Peyer's patch (tissue), 4 donors: ENCODE measurements at places on chromosomes 1 and 21.
A peak's percentile ranks its signal among the peaks of the same experiment; 100 is the strongest.

GRCh38 chr1:38173157-38173831, 126.7 kb upstream of the POU3F1 start:
- H3K27me3 ChIP-seq, result no peaks in the 10 kb centered on the region
- DNase-seq, result no peak
- H3K27ac ChIP-seq, result no peak overlapping the region
- no peak overlapping the region for H3K4me3 ChIP-seq

DNA sequence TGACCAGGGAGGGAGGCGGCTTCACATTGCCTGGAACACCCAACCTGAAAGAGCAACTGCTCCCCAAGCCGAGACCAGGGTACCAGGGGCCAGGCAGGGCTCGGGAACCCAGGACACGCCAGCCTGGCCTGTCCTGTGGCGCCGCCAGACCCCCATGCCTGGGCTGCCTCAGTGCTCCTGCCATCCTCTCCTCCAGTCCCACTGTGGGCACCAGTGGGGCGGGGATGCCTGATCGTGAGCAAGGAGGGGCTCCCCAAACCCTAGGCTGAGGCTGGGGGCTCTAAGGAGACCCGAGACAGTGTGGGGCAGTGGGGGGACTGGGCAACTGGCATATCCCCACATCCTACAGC, 45.1 kb downstream of the WNT9A start:
- no peaks in the 10 kb centered on the region for H3K36me3 ChIP-seq
- H3K4me1 ChIP-seq, result no peaks in the 10 kb centered on the region
- H3K4me3 ChIP-seq, result no peak overlapping the region
- DNase-seq, result no peak
- no peak overlapping the region for H3K27ac ChIP-seq
- no peaks in the 10 kb centered on the region for H3K27me3 ChIP-seq

GRCh38 chr1:41053316-41053715, 31.8 kb upstream of the SLFNL1 start:
- no peak overlapping the region for H3K4me3 ChIP-seq
- H3K36me3 ChIP-seq, result no peaks in the 10 kb centered on the region
- H3K27me3 ChIP-seq, result no peaks in the 10 kb centered on the region
- no peak overlapping the region for H3K27ac ChIP-seq
- H3K4me1 ChIP-seq, result no peaks in the 10 kb centered on the region

DNA sequence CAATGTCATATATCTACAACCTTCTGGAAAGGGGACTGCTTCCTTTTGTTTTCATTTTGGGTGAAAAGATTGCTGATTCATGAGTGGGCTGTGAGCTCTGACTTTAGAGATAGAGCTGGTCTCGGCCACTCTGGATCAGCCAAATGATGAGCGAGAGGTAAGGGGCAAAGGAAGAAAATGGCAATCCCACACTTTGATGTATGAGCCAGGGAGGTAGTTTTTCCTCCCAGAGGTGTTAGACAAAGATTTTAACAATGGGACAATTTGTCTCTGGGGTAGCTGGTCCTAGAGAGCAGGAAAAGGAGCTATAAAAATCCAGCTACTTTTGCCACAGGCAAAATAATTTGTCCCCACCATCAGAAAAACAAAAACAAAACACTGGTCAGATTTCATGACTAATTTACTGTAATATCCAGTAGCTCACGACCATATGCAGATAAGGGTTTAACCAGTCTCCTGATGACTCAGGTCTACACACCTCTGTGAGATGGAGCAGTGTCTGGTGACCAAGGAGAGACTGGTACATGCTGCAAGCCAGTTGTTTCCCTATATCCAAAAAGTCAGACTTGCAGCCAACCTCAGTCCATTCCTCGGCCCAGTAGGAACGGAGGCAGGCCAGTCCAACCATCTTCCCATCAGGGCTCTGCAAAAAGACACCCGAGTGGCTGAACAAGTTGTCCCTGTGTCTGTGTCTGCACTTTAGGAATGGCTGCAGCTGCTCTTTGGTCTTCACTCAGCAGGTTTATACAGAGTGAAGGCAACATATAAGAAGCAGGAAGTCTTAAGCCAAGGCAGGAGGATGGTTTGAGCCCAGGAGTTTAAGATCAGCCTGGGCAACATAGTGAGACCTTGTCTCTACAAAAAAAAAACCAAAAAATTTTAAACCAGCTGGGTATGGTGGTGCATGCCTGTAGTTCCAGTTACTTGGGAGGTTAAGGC, 29.2 kb downstream of the DNASE2B start:
- DNase-seq, result no peak
- H3K4me3 ChIP-seq, result no peak overlapping the region
- no peaks in the 10 kb centered on the region for H3K4me1 ChIP-seq
- H3K27me3 ChIP-seq, result no peaks in the 10 kb centered on the region
- no peak overlapping the region for H3K27ac ChIP-seq

DNA sequence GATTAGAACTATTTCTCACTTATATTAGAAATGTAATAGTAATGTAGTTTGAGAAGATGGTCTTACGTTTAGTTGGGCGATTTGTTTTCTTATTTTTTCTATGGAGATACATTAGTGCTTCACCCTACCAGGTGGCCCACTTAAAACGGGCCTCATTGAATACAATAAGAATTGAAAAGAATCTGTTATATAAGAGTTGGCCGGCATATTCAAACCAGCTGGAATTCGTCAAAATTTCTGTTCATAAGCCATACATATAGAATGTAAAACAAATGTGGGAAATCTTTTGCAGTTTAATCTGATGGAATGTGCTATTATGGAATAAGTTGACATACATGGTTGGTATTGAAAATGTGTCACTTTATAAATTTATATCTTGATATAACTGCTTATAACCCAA, 96.4 kb upstream of the C1orf105 start:
- no peaks in the 10 kb centered on the region for H3K36me3 ChIP-seq
- no peak overlapping the region for H3K4me3 ChIP-seq
- H3K27ac ChIP-seq, result no peak overlapping the region
- H3K4me1 ChIP-seq, result no peaks in the 10 kb centered on the region
- DNase-seq, result no peak

GRCh38 chr1:214330222-214330621, 49.3 kb downstream of the SMYD2 start:
- no peak for DNase-seq
- H3K27me3 ChIP-seq, result no peaks in the 10 kb centered on the region
- H3K36me3 ChIP-seq, result no peaks in the 10 kb centered on the region
- H3K4me1 ChIP-seq, result no peaks in the 10 kb centered on the region
- no peak overlapping the region for H3K27ac ChIP-seq

DNA sequence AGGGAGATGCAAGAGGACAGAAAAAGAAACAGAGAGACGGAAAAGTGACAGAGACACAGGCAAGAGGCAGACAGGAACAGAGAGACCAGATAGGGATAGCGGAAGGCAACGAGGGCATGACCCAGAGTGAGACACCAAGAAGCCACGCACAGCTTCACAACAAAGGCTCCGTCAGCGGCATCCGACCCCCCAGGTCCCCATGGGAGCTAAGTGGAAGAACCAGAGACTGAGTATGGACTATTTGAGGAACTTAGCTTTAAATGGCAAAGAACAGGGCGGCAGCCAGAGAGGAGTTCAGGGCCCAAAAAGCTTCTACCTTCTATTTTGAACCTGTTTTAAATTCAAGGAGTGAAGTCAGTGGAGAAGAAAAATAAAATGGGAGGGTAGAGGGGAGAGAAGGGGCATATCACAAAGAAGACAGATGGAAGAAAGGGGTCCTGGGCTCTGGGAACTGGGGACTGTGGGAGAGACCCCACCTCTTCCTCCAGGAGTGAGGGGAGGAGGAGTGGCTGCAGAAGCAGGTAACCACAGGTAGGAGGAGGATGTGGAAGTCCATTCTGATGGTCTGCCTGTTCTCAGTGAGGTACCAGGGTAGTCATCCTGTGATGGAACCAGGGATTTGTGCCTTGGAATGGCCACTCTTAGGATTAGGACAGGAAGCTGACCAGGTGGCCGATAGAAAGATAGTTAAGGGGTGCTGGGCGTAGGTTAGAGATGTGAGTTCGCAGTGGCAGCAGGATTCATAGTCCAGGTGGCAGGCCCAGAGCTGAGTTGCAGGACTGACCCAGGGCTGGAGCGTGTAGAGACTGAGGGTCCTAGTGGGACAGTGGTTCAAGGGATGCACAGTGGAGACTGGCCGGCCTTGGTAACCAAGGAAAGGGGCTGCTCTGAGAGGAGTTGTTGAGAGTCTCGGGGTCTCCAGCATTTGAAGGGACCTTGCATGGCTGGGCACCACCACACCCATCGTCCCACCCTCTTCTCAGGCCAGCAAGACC, 37.7 kb downstream of the CSMD2 start:
- DNase-seq, result no peak
- no peaks in the 10 kb centered on the region for H3K36me3 ChIP-seq
- no peaks in the 10 kb centered on the region for H3K4me1 ChIP-seq
- no peak overlapping the region for H3K4me3 ChIP-seq

DNA sequence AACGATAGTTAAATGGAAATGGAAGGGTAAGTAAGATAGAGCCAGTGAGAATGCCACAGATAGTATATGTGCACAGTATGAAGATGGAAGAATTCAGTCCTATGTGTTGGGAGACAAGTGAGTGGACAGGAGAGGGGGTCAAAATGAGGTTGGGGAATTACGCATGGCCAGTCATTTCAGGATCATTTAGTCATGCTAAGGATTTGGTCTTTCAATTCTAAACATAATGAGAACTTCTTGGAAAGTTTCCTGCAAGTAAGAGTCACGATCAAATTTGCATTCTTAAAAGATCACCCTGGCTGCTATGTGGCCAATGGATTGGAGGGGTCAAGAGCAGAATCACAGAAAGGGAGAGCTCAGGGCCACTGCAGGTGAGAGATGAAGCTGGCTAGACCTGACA, 64.0 kb upstream of the KCNK2 start:
- H3K27ac ChIP-seq, result no peak overlapping the region
- H3K36me3 ChIP-seq, result no peaks in the 10 kb centered on the region
- no peaks in the 10 kb centered on the region for H3K27me3 ChIP-seq
- no peak overlapping the region for H3K4me3 ChIP-seq

DNA sequence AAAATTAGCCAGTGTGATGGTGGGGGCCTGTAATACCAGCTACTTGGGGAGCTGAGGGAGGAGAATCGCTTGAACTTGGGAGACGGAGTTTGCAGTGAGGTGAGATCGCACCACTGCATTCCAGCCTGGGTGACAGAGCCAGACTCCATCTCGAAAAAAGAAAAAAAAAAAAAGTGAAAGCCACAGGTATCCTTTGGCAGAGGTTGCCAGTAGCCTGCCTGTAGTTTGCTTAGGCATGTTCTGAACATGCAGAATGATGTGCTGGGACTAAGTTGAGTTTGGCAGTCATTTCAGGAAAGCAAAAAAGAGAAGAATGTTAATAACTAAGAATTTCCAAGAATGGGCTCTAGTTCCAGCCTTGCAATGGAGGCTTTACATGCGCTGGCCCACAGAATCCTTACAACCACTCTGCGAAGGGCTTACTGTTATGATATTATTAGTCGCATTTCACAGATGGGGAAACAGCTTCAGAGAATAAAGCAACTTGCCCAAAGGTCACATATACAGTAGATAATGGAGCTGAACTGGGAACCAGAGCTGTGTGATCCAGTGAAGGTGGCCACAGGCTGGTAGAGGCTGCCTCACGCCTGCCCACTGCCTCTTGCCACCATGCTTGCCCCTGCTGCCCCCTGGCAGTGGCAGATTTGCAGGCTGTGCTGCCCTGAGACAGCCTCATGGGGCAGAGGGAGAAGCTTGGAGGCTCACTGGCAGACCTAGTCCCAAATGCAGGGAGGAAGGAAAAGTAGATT, 66.5 kb upstream of the LYST start:
- no peaks in the 10 kb centered on the region for H3K27me3 ChIP-seq
- H3K36me3 ChIP-seq, result no peaks in the 10 kb centered on the region
- no peak for DNase-seq
- H3K4me3 ChIP-seq, result no peak overlapping the region
- peaks cover 8% of the 10 kb centered on the region for H3K4me1 ChIP-seq

DNA sequence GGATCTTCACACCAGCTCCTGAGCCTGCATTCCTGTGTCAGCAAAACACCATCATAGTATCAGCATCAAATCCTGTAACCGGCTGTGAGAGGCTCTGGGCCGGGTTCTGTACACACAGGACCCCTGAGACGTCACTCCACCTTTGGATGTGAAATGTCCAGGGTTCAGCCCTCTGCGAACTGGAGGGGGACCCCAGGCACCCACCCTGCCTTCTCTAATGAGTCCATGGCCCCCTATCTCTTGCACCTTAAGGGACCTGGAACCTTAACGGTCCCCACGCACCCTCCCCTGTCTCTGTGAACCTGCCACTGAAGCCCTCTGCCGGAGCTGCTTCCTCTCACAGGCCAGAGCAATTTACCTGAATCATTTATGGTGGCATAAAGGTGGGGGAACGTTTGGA, 257.8 kb downstream of the NPHP4 start:
- H3K36me3 ChIP-seq, result no peaks in the 10 kb centered on the region
- H3K27ac ChIP-seq, result no peak overlapping the region
- H3K4me3 ChIP-seq, result no peak overlapping the region
- no peaks in the 10 kb centered on the region for H3K4me1 ChIP-seq

- H3K4me1 ChIP-seq, result no peaks in the 10 kb centered on the region
- no peak overlapping the region for H3K4me3 ChIP-seq
- H3K36me3 ChIP-seq, result no peaks in the 10 kb centered on the region
- DNase-seq, result no peak
These were observed 54.0 kb downstream of the ZNHIT6 start for GRCh38 chr1:85654066-85654782.

GRCh38 chr1:53237638-53238037, 680 bp downstream of the MAGOH start:
- no peak for DNase-seq
- H3K27me3 ChIP-seq, result no peaks in the 10 kb centered on the region
- peak overlapping the region; percentile 97 for H3K4me3 ChIP-seq
- H3K36me3 ChIP-seq, result no peaks in the 10 kb centered on the region
- H3K27ac ChIP-seq, result peak overlapping the region; percentile 80

DNA sequence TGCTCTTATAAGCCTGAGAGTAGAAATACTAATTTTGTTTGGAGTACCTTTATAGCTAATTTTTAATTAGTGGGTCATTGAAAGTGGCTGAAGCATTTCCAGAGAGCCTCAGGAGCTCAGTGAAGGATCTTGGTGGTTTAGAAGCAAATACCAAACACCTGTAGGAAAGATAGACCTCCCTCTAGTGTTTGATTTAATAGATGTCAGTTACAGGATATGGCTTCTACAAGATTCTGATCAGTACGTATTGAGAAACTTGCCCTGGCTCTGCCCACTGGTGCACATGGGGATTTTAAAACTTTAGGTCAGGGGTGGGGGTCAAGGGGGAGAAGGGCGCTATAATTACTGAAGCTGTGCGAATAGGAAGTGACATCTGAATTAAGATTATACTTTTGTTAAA, 122.2 kb downstream of the POU2F1 start:
- H3K4me1 ChIP-seq, result no peaks in the 10 kb centered on the region
- no peaks in the 10 kb centered on the region for H3K36me3 ChIP-seq
- DNase-seq, result no peak
- no peak overlapping the region for H3K27ac ChIP-seq
- no peaks in the 10 kb centered on the region for H3K27me3 ChIP-seq
- H3K4me3 ChIP-seq, result no peak overlapping the region

DNA sequence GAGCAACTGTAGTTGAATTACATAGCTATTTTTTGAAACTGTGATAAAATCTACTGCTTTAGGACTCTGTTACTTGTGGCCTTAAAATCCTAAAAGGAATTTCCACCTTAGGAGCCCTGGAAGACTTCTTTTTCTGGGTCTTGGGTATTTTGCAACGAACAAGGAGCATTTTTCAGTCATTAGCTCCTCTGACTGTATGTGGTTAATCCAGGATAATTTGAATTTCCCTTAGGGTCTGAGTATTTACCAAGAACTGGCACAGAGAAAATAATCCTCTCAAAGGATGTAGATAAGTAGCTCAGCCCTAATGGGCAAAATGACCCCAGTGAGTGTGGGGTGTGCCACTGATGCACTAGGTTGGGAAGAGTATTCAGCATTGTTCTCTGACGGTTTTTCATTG, 170.4 kb downstream of the VAV3 start:
- no peaks in the 10 kb centered on the region for H3K36me3 ChIP-seq
- H3K4me3 ChIP-seq, result no peak overlapping the region
- no peak for DNase-seq
